ENCODE measurements at places on chromosomes 3 and 15.
A peak's percentile ranks its signal among the peaks of the same experiment; 100 is the strongest.

DNA sequence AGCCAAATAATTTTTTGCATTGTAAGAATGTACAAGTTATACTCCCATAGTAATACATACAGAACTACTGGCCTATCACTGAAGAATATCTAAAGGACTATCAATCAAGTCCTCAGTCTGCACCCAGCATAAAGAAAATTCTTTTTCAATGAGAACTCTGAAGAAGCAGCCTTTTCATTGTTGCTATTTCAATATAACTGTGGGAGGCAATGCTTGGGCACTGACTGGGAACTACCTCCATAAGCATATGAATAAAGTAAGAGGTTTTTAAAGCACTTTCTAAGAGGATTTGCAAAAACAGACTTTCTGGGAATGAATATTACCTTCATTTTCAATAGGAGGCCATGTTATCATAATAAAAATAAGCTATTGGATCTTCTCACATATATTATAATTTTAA is 24.6 kb upstream of the NECTIN3 start:
- no peak overlapping the region for H3K4me3 ChIP-seq
- no peaks in the 10 kb centered on the region for H3K36me3 ChIP-seq
- no peak overlapping the region for H3K27ac ChIP-seq
- H3K27me3 ChIP-seq: no peaks in the 10 kb centered on the region

- H3K4me1 ChIP-seq: peaks cover 13% of the 10 kb centered on the region
- no peak overlapping the region for H3K4me3 ChIP-seq
- no peak for DNase-seq
Observed at GRCh38 chr3:190051641-190052040, 69.1 kb downstream of the P3H2 start.

DNA sequence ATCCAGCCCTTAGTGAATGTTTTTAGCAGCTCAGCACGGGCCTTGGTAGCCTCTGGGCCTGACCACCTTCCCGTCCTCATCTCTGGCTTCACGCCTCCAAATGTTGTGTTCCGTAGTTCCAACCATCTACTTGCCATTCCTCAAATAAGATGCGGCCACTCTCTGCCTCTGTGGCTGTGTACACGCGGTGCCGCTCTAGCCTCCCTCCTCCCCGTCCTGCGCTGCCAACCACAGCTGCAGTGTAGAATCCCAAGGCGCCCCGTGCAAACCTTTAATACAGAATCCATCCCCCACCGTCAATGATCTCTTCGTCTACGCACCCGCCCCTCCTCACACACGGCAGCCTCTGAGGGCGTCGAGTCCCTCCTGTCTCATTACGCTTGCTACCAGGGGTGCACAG is 77.2 kb downstream of the VGLL4 start:
- DNase-seq: no peak
- H3K36me3 ChIP-seq: no peaks in the 10 kb centered on the region
- no peaks in the 10 kb centered on the region for H3K27me3 ChIP-seq
- no peak overlapping the region for H3K4me3 ChIP-seq
- H3K27ac ChIP-seq: no peak overlapping the region
- peaks cover 11% of the 10 kb centered on the region for H3K4me1 ChIP-seq

DNA sequence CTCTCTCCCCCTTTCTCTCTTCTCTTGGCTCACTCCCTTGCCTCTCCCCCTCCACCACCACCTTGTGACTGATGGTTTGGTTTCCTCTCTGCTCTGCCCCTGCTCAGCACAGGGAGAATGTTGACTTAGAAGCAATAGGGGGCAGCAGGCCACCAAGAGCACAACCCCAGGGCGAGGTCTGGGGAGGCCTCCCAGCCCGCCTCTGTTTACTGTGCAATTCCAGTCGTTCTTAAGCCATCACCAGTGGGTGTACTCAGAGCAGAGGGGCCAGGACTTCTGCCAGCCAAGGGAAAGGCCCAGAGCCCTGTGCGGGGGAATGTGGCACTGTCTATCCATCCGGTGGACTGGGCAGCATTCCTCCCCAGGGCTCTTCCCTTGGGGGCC is 5.7 kb upstream of the APEH start:
- H3K4me3 ChIP-seq: no peak overlapping the region
- H3K4me1 ChIP-seq: peaks cover 37% of the 10 kb centered on the region
- peak overlapping the region; percentile 73 for H3K27ac ChIP-seq

DNA sequence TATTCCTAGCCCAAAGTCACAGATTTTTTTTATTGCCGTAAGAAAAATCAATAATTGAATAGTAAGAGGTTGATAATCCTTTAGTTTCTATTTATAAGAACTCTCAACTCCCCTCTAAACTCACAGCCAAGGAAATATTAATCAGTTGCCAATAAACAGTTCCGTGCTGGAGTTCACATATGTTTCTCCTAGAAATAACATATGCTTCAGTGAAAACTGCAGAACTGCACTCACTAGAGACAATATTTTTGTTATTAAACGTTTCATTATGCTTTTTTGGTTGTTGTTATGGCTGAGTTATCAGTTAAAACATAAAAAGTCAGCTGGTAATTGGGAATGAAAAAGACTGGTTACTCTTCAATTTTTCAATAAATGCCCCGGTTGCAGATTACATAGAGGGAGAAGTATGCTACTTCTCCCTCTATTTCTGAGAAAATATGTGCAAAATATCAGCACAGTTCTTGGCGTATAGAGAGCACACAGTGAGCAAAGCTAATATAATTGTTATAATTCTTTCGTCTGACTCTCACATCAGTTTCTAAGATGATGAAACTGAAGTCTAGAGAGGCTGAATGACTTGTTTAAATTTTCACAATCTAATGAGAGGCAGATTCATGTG is 781.2 kb upstream of the GRM7 start:
- DNase-seq: no peak
- no peak overlapping the region for H3K27ac ChIP-seq
- no peaks in the 10 kb centered on the region for H3K27me3 ChIP-seq
- H3K4me3 ChIP-seq: no peak overlapping the region

- no peaks in the 10 kb centered on the region for H3K36me3 ChIP-seq
- H3K27me3 ChIP-seq: no peaks in the 10 kb centered on the region
- no peak overlapping the region for H3K4me3 ChIP-seq
- no peak for DNase-seq
Observed at GRCh38 chr3:189638276-189639031, 7.3 kb downstream of the TP63 start.

GRCh38 chr3:55516392-55517030 is 29.4 kb upstream of the WNT5A start:
- H3K36me3 ChIP-seq: no peaks in the 10 kb centered on the region
- H3K27me3 ChIP-seq: no peaks in the 10 kb centered on the region
- H3K27ac ChIP-seq: no peak overlapping the region
- no peak overlapping the region for H3K4me3 ChIP-seq

- no peaks in the 10 kb centered on the region for H3K36me3 ChIP-seq
- peaks cover 10% of the 10 kb centered on the region for H3K4me1 ChIP-seq
- no peak for DNase-seq
- no peak overlapping the region for H3K27ac ChIP-seq
Observed at GRCh38 chr3:58683466-58683865, 16.9 kb upstream of the FAM3D start.

GRCh38 chr3:115381573-115381912 is 234.5 kb upstream of the ZBTB20 start:
- H3K36me3 ChIP-seq: no peaks in the 10 kb centered on the region
- H3K4me1 ChIP-seq: no peaks in the 10 kb centered on the region
- no peak overlapping the region for H3K4me3 ChIP-seq

- no peak overlapping the region for H3K27ac ChIP-seq
- H3K27me3 ChIP-seq: no peaks in the 10 kb centered on the region
- H3K4me3 ChIP-seq: no peak overlapping the region
- DNase-seq: peak; percentile 81
Observed at GRCh38 chr3:14369675-14370669, 32.4 kb upstream of the SLC6A6 start.

DNA sequence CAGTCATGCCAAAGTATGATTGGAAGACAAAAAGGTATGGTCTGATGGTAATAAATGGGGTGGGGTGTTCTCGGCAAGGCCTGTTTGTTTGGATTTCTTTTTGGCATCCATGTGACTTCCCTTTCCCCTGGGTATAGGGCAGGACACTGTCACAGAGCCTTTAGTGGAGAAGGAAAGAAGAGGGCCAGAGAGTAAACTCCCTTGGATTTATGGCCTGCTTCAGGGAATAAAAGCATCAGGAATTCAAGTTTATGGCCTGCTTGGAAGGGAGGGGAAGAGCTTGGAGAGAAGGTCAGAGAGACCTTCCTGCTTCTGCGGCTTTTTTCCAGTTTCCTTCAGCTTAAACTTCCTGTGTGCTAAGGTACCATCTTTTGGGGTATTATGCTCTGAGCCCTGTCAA is 179.4 kb upstream of the ADAMTS9 start:
- DNase-seq: peak; percentile 22
- no peak overlapping the region for H3K4me3 ChIP-seq
- H3K27me3 ChIP-seq: no peaks in the 10 kb centered on the region
- no peaks in the 10 kb centered on the region for H3K36me3 ChIP-seq

DNA sequence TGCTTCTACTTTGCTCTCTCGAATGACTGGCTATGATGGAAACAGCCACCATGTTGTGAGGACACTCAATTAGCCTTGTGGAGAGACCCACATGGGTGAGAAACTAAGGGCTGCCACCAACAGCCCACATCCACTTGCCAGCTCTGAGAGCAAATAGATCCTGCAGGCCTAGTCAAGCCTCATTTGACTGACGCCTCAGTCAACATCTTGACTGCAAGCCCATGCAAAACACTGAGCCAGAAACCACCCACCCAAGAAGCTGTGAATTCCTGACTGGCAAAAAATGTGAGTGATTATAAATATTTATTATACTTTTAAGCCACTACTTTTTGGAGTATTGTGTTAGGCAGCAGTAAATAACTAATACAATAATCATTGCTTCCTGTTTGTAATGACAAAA is 58.4 kb downstream of the NOX5 start:
- H3K27ac ChIP-seq: no peak overlapping the region
- H3K27me3 ChIP-seq: no peaks in the 10 kb centered on the region
- DNase-seq: no peak
- no peaks in the 10 kb centered on the region for H3K36me3 ChIP-seq
- peaks cover 5% of the 10 kb centered on the region for H3K4me1 ChIP-seq

- no peak overlapping the region for H3K27ac ChIP-seq
- no peak overlapping the region for H3K4me3 ChIP-seq
Observed at GRCh38 chr3:171753025-171753472, 57.2 kb downstream of the PLD1 start.

GRCh38 chr3:116002235-116002634 is 378.9 kb downstream of the GAP43 start:
- DNase-seq: no peak
- H3K36me3 ChIP-seq: no peaks in the 10 kb centered on the region
- no peak overlapping the region for H3K4me3 ChIP-seq
- no peak overlapping the region for H3K27ac ChIP-seq
- no peaks in the 10 kb centered on the region for H3K4me1 ChIP-seq

- H3K4me3 ChIP-seq: no peak overlapping the region
- no peak for DNase-seq
- no peaks in the 10 kb centered on the region for H3K36me3 ChIP-seq
- no peaks in the 10 kb centered on the region for H3K4me1 ChIP-seq
Observed at GRCh38 chr3:186751480-186751879, 31.9 kb upstream of the EIF4A2 start.

- H3K4me1 ChIP-seq: no peaks in the 10 kb centered on the region
- no peaks in the 10 kb centered on the region for H3K36me3 ChIP-seq
- H3K27me3 ChIP-seq: no peaks in the 10 kb centered on the region
- no peak for DNase-seq
Observed at GRCh38 chr15:50251638-50252182, 13.8 kb downstream of the HDC start.

DNA sequence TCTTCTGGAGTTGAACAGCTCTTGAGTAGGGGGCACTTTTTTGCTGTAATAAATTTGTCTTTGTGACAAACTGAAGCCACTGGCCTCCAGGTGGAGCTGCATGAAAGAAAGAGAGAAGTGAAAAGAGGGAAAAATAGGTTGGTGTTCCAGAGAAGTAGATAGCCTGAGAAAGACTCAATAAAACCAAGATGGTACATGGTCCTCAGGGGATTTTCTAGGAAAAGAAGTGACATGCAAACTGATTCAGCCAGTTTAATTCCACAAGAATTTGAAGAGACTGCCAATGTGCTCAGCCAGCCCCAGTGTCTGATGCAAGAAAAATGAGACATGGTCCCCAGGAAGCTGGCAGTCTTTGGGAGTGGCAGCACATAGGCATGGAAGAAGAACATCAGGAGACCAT is 152.7 kb downstream of the CD47 start:
- no peak overlapping the region for H3K27ac ChIP-seq
- no peak overlapping the region for H3K4me3 ChIP-seq
- H3K4me1 ChIP-seq: no peaks in the 10 kb centered on the region
- DNase-seq: peak; percentile 45
- H3K27me3 ChIP-seq: no peaks in the 10 kb centered on the region

- H3K4me1 ChIP-seq: peaks cover 12% of the 10 kb centered on the region
- H3K4me3 ChIP-seq: no peak overlapping the region
- DNase-seq: no peak
- no peaks in the 10 kb centered on the region for H3K27me3 ChIP-seq
- no peak overlapping the region for H3K27ac ChIP-seq
- no peaks in the 10 kb centered on the region for H3K36me3 ChIP-seq
Observed at GRCh38 chr15:31345606-31346366, 19.2 kb downstream of the KLF13 start.

GRCh38 chr15:58467722-58468423 is 36.1 kb downstream of the LIPC start:
- H3K27me3 ChIP-seq: no peaks in the 10 kb centered on the region
- DNase-seq: no peak
- H3K27ac ChIP-seq: peak overlapping the region; percentile 77
- H3K4me3 ChIP-seq: no peak overlapping the region
- no peaks in the 10 kb centered on the region for H3K36me3 ChIP-seq

DNA sequence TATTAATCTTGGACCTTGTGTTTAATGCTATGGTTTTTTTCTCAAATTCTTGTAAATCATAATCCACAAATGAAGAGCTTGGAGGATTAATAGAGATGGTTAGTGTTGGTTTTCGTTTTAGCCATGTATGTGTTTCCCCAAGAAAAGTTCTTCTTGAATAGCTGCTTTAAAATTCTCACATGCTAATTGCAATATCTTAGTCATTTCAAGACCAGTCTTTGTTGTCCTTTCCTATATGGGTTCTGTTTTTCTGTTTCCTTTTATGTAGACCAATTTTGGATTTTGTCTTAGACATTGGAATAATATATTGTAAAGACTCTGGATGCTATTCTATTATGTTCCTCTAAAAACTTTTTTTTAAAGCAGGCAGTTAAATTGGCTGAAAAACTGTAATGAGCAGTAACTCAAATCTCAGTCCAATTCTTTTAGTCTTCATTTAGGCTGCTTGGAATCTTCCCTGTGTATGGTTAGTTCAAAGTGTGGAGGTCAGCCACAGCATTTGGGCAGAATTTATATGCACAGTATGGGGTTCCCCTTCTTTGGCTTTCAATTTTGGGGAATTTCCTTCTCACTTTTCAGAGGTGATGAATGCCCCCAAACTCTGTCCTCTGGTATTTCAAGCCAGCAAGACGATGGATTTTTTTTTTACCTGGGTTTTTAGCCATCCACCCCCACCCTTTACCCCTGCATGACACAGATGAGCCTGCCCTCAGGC is 39.1 kb upstream of the DNAJC13 start:
- no peak for DNase-seq
- no peak overlapping the region for H3K27ac ChIP-seq
- no peaks in the 10 kb centered on the region for H3K27me3 ChIP-seq
- H3K4me3 ChIP-seq: no peak overlapping the region

Measured in hepatocyte (in vitro differentiated cells).